ENCODE measurements at places on chromosomes 4 and X.

DNA sequence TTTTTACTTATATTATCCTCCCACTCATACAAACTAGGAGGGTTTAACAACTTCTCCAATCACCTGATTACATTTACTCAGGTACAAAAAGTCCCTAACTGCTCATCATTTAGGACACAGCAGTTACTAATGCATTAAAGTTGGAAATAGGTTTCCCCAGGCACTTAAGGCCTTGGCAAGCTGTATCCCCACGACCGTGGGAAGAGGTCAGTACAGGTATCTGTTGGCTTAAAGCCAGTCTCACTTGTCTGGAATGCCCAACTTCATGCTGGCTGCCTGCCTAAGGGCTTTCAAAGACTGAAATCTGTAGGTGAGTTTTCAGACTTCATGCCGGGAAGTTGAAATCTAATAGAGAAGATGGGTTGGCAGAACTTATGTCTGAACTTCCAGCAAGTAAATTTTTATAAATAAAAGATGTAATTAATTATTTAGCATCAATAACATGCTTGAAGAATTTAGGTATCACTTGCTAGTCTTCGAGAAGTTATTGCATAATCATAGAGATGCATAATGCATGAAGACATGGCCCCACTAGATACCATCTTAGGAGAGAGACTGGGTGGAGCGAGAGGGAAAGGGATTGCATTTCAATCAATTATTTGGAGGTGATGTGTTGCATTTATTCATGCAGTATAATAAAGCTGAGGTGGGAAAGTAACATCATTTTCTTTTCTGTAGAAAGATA, 54.2 kb downstream of the SCD5 start:
- DNase-seq = no peak

- no peak for DNase-seq
These were observed 39.6 kb downstream of the SLC39A8 start for GRCh38 chr4:102305666-102306065.

GRCh38 chr4:185840201-185840600, 28.2 kb upstream of the SORBS2 start:
- no peak for DNase-seq

DNA sequence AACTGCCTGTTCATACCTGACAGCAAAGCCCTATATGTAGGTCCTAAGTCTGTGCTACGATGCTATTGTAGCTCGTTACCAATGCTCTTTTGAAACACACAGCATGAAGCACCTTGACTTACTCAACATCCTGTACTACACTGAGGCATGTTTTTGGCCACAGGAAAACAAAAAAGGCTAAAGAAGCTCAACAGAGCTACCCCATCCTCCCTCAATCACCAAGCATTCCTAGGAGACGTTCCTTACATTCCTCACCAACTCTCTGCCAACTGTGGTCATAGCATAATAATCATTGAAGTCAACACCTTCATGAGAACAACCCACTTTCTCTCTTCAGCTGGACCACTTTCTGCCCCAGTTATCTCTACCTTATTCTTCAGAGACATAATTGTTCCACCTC, 73.7 kb upstream of the SLC25A43 start:
- no peak for DNase-seq

- peak; percentile 52 for DNase-seq
These were observed 43.7 kb downstream of the MAGEA9 start for GRCh38 chrX:149825424-149825823.

GRCh38 chr4:119774840-119775239, 146.2 kb upstream of the PDE5A start:
- DNase-seq = no peak

DNA sequence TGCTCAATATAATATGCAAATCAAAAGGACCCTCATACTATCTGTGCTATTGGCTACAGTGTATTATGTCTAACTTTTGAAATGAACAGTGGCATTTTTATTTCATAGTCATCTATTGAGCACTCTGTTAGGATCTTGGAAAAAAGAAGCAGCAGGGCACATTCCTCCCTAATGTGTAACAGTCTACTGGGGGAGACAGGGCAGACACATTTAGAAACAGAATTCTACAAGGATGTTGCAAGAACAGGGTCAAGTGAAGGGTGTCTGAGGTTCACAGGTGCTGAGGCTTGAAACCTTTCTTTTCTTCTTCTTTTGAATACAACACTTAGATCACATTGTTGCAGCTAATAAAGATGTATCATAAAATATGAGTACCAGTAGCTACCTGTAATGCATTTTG, 129.7 kb upstream of the SLC4A4 start:
- no peak for DNase-seq

- no peak for DNase-seq
These were observed 91.4 kb upstream of the TTC29 start for GRCh38 chr4:147037069-147037468.

- peak; percentile 0 for DNase-seq
These were observed 73.1 kb downstream of the QRFPR start for GRCh38 chr4:121307445-121308327.

DNA sequence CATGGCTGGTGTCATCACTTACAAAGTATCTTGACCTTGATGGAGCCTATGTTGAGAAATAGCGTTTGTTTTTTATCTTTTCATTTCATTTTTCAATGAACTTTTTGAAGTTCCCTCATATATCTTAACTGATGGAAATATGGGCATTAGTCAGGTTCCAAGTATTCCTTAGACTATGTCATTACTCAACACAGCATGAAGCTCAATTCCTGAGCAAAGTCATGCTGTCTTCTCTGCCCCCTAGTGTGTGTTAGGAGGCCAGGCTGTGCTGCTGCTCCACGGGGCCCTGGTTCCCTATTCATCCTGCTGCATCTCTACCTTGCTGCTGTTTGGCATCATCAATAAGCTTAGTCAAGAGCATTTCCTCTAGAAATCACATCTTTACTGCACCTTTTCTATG, 40.9 kb downstream of the GPR143 start:
- DNase-seq = no peak

GRCh38 chr4:6925357-6925836, 15.8 kb downstream of the TBC1D14 start:
- no peak for DNase-seq

DNA sequence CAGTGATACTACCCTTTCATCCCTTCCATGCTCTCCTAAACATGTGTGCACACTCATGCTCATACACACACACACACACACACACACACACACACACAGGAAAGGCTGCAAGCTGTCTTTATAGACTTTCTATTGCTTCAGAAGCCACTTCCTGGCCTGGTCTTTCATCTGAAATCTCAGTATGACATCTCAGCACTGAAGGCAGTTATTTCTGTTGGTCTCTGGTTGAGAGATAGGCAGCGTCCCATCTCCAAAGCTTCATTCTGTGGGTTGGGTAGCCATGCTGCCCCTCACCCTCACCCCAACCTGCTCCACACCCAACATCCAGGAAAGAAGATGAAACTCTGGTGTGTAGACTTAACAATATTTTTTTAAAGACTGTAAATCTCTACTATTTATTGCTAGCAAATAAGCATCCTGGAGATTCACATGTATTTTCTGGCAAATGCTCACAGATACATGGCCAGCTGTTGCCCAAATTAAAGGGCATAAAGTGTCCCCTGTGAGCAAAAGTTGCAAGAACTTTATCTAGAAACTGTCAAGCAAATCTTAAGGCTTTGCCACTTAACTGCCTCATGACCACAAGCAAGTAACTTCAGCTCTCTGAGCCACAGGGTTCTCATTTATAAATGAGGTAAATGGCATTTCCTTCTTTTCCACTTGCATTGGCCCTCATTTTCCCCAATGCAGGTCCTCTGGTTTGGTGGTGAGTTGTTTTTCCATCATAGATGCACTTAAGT, 189.8 kb upstream of the AFF2 start:
- DNase-seq = no peak

- DNase-seq = no peak
These were observed 480.1 kb downstream of the SPRY1 start for GRCh38 chr4:123876671-123877101.

- DNase-seq = no peak
These were observed 34.0 kb upstream of the TSPAN5 start for GRCh38 chr4:98692411-98692810.

- no peak for DNase-seq
These were observed 20.2 kb upstream of the CDKN2AIP start for GRCh38 chr4:183424109-183424744.

DNA sequence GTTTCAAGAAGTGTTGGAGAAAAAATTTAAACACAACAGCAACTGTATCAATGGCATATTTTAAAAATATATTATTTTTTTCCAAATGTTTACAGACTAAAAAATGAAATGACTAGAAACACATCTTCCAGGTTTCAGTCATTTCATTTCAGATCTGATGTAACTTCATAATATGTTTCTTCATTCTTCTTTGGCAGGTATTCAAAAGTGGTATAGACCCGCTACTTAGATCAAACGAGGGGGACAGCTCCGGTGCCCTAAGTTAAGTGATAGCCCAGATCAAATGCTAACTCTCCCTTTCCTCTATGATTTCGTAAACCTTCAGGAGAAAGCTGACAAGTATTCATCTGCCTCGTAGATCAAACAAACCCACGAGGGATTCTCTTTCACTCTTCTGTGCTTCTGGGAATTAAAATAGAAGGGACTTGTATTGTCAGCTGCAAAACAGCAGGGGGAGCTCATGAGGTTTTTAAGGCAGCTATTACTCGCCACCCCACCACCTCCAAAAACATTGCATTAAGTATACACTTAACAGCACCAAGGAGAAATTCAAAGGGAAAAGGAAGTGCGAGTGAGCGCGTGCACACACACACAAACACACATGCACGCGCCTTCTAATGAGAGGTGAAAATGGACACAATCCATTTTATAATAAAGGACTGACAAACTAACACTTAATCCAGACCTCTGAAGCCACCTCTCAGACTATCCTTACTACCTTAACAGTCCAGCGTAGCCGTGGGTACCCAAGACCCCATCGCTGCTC, 21.4 kb downstream of the HELT start:
- peak; percentile 46 for DNase-seq

GRCh38 chrX:155896512-155896911, 15.4 kb downstream of the VAMP7 start:
- no peak for DNase-seq

GRCh38 chr4:15234856-15235126, 193.0 kb upstream of the C1QTNF7 start:
- no peak for DNase-seq

DNA sequence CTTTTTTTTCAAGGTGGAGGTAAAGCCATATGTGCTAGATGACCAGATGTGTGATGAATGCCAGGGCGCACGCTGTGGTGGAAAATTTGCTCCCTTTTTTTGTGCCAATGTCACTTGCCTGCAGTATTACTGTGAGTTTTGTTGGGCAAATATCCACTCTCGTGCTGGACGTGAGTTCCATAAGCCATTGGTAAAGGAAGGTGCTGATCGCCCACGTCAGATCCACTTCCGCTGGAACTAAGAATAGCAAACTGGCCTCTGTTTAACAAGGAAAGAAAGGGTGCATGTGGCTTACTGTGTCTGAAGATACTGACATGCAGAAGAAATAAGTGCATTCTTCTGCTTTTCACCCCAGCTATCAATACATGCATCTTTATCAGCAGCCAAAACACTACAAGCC, 63.9 kb downstream of the CPEB2 start:
- no peak for DNase-seq

DNA sequence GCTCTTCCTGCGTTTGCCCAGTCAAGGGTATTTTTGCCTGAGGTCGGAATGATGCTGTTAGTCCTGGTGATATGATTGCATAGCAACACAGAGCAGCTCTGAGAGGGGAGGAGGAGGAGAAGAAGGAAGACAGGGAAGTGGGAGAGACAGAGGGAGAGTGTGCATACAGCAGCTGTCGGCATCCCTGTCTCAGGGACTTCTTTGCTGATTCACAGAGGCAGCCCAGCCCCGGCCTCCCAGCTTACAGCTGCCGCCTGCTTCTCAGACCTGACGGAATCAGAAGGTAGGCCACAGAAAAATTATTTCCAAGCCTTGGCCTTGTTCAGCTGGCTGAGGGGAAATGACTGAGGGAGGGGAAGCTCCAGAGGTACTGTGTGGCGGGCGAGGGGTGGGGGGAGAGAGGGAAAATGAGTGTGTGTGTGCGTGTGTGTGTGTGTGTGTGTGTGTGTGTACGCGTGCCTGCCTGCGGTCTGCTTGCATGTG, 319 bp downstream of the DRP2 start:
- DNase-seq = no peak

GRCh38 chrX:135295238-135295943, 13.9 kb upstream of the ETDC start:
- DNase-seq = peak; percentile 75

DNA sequence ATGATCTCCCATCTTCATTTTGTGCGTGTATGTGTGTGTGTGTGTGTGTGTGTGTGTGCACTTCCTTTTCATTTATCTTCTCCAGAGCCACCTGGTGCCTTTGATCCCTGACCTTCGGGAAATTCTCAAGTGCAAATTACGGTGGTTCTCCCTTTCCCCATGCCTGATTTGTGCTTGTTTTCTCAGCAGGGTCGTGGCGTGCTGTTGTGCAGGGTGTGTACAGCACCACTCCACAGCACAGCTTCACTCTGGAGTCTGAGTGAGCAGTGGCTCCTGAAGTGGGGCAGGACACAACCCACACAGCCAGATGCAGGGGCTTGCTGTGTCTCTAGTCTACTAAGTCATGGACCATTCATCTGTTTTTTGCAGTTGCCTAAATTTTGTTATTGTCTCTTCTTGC, 114.2 kb upstream of the TBC1D9 start:
- no peak for DNase-seq

- peak; percentile 38 for DNase-seq
These were observed 9.9 kb upstream of the ANAPC4 start for GRCh38 chr4:25367004-25367621.

GRCh38 chr4:3228881-3229280, 20.1 kb upstream of the MSANTD1 start:
- DNase-seq = no peak

DNA sequence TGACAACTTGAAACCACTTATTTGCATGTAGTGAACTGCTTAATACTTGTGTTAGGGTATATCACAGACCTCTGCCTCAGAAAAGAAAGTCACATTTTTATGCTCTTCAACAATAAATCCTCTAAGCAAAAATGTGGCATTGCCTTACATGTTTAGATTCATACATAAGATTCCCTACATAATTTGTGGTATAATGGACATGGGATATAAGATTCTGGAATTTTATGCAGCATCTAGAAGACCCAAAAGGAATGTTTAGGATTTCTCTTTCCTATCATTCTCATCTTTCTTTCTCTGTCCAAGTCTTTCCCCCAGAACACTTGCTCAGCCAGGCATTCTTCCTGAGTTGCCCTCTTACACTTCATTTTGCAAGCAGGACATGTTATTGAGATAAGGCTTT, 37.7 kb upstream of the TET2 start:
- DNase-seq = no peak

DNA sequence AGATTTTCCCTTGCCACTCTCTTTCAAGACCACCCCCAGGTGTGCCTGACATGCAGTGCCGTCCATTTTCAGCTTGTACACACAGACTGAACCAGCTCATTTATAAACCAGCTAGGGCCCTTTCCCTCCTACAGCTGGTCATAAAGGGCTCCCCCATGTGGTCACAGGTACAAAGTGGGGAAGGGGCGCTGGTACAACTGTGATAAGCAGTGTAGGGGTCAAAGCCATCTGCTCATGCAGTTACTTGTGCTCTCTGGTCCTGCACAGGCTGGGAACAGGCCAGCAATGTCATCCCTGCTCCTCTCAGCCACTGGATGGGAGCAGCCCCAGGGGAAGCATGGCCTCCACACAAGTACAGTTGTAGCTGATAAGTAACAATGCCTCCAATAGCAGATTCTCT, 20.6 kb downstream of the GABRQ start:
- no peak for DNase-seq

All from NCI-H1436 (cell line).